Breast epithelium (tissue), 4 donors: ENCODE measurements at places on chromosomes 1 and 21. TPM values are rescaled to one million over a fixed set of nuclear protein-coding genes. Genes with fewer than 3 reads are reported as not detected.

DNA sequence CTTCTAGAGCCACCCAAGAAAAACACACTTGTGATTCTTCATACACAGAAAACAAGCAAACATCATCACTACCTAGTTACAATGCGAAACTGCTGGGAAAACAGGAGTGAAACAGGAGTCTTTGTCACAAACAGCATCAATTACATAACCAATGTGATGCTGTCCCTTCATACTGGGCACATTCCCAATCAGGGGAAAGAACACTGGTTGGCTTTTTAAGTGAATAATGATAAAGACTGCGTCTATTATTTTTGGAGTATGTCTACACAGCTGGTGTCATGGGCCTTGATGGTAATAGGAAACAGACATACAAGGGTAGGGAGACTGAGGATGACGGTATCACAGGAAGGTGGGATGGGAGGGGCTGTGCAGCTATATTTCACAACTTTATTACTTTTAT lies 43.3 kb downstream of the SIPA1L2 start:
- no peak for DNase-seq

DNA sequence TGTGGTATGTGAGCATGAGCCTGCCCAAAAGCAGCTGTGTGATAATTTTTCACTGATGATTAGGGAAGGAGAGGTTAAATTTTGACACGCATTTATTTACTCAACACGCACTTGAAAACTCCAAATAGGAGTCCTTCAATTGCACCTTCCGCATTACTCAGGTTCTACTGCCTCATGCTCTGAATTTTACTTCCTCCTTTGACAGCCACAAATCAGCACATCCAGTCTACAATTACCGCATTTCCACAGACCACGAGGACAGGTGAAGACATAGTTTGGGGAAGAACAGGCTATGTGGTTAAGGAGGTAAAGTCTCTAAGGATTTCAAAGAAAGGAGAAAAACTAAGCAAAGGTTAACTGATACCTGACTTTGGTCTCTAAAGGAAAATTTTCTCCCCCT lies 2.6 kb downstream of the CAPN8 start:
- no peak for DNase-seq

DNA sequence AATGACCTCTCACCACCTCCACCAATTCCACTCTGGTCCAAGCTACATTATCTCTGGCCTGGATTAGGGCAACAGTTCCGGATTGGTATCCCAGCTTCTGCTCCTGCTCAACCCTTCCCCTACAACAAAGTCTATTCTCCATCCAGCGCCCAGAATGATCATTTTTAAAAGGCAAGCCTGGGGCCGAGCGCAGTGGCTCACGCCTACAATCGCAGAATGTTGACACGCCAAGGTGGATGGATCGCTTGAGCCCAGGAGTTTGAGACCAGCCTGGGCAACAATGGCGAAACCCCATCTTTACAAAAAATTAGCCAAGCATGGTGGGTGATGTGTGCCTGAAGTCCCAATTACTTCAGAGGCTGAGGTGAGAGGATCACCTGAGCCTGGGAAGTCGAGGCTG lies 2.2 kb downstream of the LYST start:
- DNase-seq: no peak

CACNA1S gene
- total RNA-seq: not detected

GPR25 gene
- not detected for total RNA-seq

DNA sequence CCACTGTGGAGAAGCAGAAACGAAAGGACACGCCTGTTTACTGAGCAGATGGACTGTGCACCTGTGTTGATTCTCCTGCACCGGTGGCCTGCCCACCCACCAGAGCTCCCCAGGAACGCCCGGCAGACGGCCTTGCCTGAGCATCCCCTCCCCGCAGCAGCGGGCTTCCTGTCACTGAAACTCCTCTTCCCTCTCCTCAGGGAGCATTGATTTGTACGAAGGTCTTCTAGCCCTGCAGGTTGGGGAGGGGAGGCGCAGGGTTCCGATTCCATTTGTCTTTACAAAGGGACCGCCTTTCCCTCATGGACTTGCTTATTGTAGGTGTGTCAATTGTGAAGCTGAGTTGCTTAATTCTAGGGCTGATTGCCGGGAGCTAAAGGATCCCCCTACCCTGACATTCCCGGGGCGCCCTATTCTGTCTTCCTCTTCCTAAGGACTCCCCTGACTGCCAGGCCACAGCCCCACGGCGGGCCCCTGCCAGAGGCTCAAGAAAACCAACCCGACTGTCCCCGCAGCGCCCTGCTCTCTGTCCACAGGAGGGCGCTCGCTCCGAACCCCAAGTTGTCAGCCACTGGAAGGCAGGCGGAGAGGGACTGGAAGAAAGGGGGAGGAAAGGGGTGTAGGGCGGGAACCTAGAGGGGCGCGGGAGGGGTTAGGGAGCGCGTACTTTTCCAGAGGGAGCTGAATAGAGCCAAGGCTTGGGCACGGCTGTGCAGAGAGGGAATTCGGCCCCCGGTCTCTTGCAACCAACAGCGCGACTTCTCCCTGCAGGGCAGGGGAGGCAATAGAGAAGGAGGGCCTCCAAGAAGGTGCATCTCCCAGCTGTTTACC lies 2.8 kb downstream of the S100A6 start:
- peak; percentile 87 for DNase-seq

- no peak for DNase-seq
Measured at GRCh38 chr21:33020558-33021100, 5.1 kb upstream of the OLIG2 start.

DNA sequence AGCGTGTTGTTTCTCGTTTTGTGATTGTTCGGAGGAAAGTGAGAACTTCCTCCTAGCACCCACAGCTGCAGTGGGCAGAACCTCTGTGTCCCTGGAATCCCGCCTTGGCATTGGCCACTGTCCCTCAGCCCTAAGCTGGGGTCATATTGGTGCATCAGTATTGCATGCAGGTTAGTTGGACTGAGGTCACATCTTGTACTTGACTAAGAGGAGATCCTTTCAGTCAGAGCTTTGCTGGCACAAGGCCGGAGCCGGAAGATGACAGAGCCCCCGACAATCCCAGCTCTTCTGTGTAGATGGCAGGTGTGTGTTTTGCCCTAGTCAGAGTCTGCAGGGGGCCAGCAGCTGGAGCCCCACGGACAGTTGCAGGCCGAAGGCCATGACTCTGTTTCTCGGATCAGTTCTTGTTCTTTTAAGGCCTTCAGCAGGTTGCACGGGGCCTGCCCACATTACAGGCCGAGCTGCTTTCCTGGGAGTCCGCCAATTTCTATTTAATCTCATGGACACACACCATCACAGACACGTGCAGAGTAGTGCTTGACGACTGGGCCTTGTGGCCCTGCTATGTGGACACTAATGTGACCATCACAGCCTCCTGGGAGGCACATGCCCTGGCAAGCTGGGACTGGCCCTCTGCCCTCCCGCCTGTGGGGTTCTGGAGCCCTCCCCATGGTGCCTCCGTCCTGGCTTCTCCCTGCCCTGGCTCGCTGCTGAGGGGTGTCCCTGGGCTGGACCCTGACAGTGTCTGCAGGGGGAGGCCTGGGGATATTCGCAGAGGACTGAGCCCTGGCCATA lies 14.9 kb downstream of the SNAP47 start:
- DNase-seq: no peak
